GM20000 (cell line): ENCODE measurements at places on chromosomes 11 and 22.

DNA sequence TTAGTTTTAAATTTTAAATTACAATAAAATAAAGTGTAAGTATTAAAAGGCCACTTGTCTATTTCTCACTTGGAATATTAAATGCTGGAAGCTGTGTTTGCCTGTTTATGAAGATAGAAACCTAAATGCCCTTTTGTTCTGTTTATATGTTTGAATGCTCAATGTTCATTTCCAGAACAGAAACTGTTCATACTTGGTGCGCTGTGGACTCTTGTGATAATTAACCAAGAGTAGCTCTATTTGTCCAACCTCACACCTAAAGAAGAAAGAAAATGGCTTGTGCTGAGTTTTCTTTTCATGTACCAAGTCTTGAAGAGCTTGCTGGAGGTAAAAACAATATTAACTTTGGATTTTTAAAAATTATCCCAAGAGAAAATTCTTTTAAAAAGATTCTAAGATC lies 5.7 kb downstream of the C11orf54 start:
- DNase-seq: peak; percentile 42

DNA sequence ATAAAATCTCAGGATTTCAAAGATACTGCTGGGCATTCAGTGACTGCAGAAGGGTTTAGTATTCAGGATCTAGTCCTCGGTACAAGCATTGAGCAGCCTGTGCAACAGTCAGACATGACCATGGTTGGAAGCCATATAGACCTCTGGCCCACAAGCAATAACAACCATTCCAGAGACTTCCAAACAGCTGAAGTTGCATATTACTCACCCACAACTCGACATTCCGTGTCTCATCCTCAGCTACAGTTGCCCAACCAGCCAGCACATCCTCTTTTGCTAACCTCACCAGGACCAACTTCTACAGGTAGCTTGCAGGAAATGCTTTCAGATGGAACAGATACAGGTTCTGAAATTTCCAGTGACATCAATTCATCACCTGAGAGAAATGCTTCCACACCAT lies 156.8 kb downstream of the C11orf91 start:
- DNase-seq: no peak

GRCh38 chr11:115222218-115222862 lies 281.9 kb downstream of the CADM1 start:
- peak; percentile 73 for DNase-seq

GRCh38 chr11:76631566-76632308 lies 38.8 kb downstream of the LRRC32 start:
- DNase-seq: no peak

- no peak for DNase-seq
Measured at GRCh38 chr11:122019908-122020694, 95.9 kb downstream of the BLID start.

- no peak for DNase-seq
Measured at GRCh38 chr22:35521358-35522224, 19.0 kb upstream of the RASD2 start.

- DNase-seq: no peak
Measured at GRCh38 chr11:35111161-35112055, 27.6 kb upstream of the CD44 start.

DNA sequence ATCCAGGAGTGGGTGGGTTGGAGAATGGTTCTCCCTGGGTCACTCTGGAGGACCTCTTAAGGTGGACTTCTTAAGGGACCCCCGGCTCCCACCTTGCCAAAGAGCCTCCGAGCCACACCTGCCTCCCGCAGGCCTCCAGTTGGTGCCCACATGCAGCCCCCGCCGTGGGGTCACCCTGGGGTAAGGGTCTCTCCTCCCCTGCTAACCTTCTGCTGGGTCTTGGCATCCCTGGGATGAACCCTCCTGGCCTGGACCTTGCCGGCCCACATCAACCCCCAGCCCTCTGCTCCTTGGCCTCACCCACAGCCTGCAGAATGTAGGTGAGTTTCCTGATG lies 12.5 kb upstream of the MUC6 start:
- DNase-seq: no peak

GRCh38 chr11:47688111-47688510 lies 27.1 kb downstream of the AGBL2 start:
- DNase-seq: no peak

GRCh38 chr11:63614136-63614671 lies at the start of gene PLAAT3:
TSS of gene PLAAT3 (minus strand) at chr11:63614433. CDS start at chr11:63614014, 419 bp downstream.
- DNase-seq: peak; percentile 71

DNA sequence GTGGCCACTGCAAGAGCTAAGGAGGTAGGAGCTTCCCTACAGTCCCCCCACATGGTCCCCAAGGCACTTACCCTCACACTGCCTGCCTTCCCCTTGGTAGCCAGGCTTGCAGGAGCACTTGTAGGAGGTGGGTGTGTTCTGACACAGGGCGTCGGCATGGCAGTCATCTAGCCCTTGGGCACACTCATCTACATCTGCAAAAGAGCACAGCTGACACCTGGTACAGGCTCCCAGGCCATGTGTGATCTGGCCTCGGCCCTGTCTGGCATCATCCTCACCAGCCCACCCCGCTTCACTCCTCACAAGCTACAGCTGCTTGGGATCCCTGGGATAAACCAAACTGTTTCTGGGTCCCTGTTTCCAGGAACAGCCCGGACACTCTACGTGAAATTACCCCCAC lies 1.8 kb downstream of the SCUBE2 start:
- no peak for DNase-seq

DNA sequence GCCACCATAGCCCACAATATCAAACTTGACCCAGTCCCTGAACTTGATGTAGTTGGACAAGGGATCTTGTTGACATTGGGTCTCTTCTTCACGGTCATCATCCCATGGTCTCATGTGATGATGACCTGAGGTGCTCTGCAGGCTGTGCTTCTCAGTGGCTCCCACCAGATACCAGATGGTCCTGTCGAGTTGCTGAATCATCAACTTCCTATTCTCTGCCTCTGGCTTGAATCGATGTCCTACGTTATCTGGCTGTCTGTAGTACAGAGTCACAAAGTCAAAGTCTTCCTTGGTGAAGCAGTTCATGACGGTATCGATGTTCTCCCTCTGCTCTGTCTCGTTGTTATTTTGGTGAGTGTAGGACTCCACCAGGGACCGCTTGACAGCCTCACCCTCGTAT lies 145.7 kb upstream of the ALDH3B2 start:
- no peak for DNase-seq

- DNase-seq: no peak
Measured at GRCh38 chr22:38833061-38833460, 10.8 kb downstream of the NPTXR start.

GRCh38 chr11:96085319-96085930 lies 161.5 kb upstream of the MTMR2 start:
- DNase-seq: no peak

DNA sequence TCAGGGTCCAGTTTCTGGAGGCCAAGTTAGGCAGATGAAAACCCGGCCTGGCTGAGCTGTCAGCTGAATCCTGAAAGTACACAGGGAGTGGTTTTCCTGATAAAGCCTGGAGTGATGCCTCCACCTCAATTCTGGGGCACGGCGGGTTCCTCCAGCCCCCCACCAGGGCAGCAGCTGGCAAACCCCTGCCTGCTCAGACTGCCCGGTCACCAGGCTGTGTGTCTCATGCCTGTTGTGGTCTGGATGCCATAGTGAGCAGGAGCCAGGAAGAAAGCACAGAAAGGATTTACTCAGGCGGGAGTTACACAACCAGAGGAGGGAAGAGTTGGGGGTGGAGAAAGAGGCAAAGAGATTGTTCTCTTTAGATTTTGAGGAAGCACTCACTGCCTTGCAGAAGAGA lies 119.9 kb upstream of the RASSF10 start:
- no peak for DNase-seq

DNA sequence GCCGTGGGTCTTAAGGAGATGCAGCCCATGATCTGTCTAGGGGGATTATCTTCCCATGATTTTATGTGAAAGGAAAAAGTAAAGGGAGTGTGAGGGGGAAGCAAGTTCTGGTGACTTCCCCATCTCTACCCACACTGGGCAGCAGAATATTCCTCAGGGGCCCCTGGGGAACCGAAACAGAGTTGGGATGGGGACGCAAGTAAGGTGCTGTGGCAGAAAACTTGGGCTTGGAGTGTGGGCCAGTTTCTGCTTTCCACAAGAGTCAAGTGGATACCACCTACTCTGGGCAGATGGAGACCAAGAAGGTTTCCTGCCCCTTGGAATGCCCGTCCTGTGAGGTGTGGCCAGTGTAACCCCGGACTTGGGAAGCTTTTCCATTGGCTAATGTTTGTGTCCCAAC lies 64.4 kb downstream of the SGSM3 start:
- DNase-seq: no peak

DNA sequence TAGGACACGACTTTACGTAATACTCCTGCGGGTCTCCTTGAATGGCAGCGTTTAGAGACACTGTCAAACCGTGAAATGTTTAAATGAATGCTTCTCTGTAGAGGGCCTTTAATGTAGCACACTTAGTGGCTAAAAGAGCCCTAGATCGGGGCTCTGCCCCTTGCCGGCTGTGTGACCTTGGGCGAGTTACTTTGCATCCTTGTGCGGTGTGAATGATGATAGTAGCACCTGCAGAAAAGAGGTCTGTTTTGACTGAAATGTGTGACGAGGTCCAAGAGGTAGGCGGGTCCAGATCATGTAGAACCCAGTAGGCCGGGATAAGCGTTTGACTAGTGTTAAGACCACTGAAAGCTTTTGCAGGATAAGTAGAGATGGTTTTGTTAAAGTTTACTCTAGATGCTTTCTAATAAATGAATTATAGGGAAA lies 866 bp downstream of the MED17 start:
- DNase-seq: no peak

- no peak for DNase-seq
Measured at GRCh38 chr11:123247496-123247799, 52.4 kb upstream of the CLMP start.

GRCh38 chr11:94494126-94494680 lies 419 bp downstream of the ANKRD49 start:
- no peak for DNase-seq

DNA sequence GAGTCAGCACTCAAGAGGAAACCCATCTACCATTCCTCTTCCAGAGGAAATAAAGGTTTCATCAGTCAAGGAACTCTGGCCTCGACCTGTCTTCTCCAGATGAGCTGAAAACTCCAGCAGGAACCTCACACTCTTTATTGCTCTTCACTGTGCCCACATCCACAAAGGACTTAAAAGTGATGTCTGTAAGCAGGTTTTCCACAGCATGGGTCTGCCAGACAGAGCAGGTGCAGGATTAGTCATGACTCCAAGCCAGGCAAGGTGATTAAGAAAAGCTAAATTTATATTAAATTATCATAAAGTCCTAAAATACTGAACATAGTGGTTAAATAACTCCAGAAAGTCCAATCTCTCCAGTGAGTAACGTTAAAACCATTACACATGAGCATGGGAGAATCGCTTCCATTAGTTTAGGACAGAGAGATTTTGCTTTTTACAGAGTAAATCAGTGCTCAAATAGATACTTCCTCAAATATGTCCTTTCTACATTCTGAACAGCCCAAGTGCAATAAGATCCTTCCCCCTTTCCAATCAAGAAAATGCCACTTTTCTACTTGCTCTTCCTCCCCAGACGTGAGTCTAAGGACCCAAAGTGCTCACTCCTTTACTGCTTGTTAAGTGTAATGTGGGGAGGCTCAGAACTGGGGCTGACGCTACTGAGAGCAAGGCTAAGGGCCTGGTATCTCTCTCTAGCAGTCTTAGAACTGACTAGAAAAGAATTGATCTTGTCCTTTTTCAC lies 10.7 kb upstream of the CKAP5 start:
- no peak for DNase-seq

DNA sequence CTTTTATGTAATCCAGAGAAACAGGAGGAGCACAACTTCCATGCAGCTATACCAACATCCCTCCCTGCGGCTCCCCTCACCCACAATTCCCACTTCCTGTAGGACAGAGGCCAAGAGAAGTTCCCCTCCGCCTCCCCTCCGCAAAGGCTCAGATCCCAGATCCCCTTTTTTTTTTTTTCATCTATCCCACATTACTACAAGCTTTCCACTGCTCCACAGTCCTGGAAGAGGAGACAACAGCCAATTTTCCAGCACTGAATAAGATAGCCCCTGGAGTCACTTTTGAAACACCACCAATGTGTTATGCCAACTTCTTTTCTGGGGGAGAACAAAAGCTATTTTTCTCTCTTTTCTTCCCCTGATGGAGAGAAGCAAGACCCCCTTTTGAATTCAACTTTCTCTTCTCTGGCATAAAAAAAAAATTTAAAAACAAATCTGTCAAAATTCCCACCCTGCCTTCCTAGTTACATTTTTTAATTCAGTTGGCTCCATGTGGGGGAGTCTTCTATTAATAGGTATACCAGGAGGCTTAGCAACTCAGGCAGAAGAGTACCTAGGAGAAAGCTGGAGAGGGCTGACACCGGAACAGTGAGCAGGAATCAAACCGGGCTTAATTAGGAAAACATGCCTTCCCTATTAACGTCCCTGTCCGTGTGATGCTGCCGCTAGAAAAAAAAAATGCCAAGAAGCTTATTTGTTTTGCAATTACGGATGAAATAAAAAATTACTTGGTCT lies 543.4 kb downstream of the BUD13 start:
- DNase-seq: no peak

GRCh38 chr22:39255449-39256185 lies 10.8 kb upstream of the PDGFB start:
- no peak for DNase-seq

- DNase-seq: no peak
Measured at GRCh38 chr11:79458709-79459108, 17.9 kb upstream of the TENM4 start.

DNA sequence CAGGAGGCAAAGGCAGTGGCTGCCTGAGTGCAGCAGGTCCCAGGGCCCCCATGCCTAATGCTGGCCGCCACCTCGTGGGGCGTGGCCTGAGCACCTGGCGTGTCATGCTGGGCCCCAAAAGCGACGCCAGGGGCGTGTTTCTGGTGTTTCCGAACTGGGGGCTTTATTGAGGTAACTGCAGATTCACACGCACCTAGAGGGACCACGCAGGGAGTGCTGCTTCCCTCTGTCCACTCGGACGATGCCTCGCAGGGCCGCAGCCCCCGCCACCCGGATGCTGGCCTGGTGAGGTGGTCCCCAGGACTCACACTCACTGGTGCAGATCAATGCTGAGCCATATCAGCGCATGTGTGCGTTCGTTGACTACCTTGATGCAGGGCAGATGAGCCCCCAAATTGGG lies 736.2 kb downstream of the BRD1 start:
- no peak for DNase-seq

DNA sequence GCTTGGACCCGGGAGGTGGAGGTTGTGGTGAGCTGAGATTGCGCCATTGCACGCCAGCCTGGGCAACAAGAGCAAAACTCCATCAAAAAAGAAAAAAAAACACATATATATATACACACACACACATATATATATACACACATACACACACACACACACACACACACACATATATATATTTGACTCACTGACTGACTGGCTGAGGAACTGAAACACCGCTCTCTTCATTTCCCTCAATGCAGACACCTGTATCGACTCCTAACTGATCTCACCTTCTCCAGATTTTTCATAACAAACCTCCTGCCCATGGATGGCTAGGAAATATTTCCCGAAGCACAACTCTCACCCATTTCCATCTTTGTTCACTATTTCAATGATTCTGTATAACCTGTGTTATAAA lies 140.7 kb upstream of the ANO3 start:
- DNase-seq: peak; percentile 2

- peak; percentile 72 for DNase-seq
Measured at GRCh38 chr22:39471381-39472141, 14.7 kb downstream of the MGAT3 start.
